ENCODE measurements at places on chromosomes 5 and 9. TPM values are rescaled to one million over a fixed set of nuclear protein-coding genes. Genes with fewer than 3 reads are reported as not detected.

LRRC19 gene
- total RNA-seq: not detected

TAF11L11 gene
- not detected for total RNA-seq

PTGR1 gene
- 1.3 TPM for total RNA-seq

TLX3 gene
- not detected for total RNA-seq

PAEP gene
- total RNA-seq: not detected

Measured in activated T-helper 1 cell treated with anti-CD3 and anti-CD28 coated beads, Interleukin-12 subunit alpha, Interleukin-12 subunit beta, Interleukin-2, Interleukin-4 antibody, amounts not matched to agents 30 ng/mL and 10 ng/mL and 1 ng/mL, durations not matched to agents 14 hours and 24 hours and 36 hours (primary cell).